ENCODE measurements at places on chromosomes 1 and 21. TPM values are rescaled to one million over a fixed set of nuclear protein-coding genes. Genes with fewer than 3 reads are reported as not detected.
A peak's percentile ranks its signal among the peaks of the same experiment; 100 is the strongest.

TFB2M gene
- 13.2 TPM for polyA plus RNA-seq

KCNK1 gene
- polyA plus RNA-seq, result 25.9 TPM

RGS13 gene
- 1.1 TPM for polyA plus RNA-seq

FAM163A gene
- 2.2 TPM for polyA plus RNA-seq

PGLYRP4 gene
- polyA plus RNA-seq, result not detected

ITGB2 gene
- 4.2 TPM for polyA plus RNA-seq

IQCC gene
- 1.5 TPM for polyA plus RNA-seq

MEGF6 gene
- polyA plus RNA-seq, result 21.9 TPM

RCAN3 gene
- polyA plus RNA-seq, result 6.4 TPM

LCE1B gene
- polyA plus RNA-seq, result not detected

SELENON gene
- polyA plus RNA-seq, result 39.5 TPM

MRPL37 gene
- 91.6 TPM for polyA plus RNA-seq

- DNase-seq, result no peak
Observed at GRCh38 chr21:42830456-42831455, 48.6 kb downstream of the WDR4 start.

- no peak for DNase-seq
Observed at GRCh38 chr1:235261243-235261642, 66.7 kb downstream of the ARID4B start.

DNA sequence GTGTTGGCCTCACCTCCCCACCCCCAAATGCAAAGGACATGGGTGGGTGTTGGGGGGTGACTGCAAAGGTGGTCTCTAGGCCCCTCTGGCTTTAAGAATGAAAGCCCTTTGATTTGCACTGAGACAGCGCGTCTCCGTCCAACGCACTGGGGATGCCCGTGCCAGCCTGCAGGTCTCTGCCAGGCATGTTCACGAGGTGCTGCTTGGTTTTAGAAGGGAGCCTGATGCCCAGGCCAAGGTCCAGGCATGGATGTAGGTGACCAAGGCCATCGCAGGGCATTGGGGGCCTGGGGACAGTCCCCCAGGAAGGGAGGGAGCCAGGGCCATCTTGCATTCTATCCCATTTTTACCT is 363.6 kb upstream of the VAMP3 start:
- no peak for DNase-seq

DNA sequence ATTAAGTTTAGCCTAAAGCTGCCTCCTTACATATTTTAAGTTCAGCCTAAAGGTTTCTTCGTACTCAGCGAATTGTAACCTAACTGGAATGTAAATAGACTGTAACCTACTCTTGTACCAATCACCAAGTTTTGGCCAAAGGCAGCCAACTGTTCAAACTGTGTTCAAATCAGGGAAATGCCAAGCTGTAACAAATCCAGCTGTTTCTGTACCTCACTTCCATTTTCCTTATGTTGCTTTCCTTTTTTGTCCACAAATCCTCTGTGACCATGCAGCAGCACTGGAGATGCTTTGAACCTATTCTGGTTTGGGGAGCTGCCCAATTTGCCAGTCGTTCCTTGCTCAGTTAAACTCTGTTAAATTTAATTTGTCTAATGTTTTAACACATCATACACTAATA is 3.2 kb upstream of the APOBEC4 start:
- DNase-seq, result no peak

- DNase-seq, result no peak
Observed at GRCh38 chr21:30189773-30190172, 23.2 kb upstream of the CLDN17 start.

DNA sequence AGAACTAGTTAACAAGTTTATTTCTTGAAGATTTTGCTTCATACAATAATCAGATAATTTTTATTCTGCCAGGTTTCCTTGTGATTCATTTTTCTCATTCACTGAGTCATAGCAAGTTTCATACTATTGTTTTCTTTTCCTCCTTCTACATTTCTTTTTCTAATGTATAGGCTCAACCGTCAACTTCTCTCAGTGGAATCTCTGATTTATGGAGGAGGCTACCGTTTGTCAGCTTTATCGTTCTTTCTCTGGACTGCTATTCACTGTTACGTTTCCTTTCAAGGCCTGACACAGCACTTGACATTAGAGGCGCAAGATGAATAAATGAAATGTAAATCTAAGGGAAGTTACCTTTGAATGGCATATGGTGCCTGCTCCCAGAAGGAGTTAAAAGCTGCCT is 284.3 kb upstream of the NR5A2 start:
- no peak for DNase-seq

DNA sequence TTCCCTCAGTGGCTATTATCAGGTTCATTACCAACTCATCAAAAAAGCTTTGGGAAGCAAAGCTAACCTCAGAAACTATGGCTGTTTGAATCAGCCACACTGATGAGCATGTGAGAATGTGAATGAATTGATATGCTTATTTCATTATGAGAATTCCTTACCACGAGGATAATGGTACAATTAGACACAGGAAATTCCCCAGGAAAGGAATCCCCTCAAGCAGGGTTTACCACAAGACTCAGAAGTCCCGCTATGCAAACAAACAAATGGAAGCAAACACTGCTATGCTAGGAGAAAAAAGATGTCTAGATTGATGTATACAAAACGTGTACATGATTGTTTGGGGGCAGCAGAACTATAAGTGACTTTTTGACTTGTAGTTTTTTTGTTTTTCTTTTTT is 205.0 kb downstream of the HMCN1 start:
- DNase-seq, result no peak

DNA sequence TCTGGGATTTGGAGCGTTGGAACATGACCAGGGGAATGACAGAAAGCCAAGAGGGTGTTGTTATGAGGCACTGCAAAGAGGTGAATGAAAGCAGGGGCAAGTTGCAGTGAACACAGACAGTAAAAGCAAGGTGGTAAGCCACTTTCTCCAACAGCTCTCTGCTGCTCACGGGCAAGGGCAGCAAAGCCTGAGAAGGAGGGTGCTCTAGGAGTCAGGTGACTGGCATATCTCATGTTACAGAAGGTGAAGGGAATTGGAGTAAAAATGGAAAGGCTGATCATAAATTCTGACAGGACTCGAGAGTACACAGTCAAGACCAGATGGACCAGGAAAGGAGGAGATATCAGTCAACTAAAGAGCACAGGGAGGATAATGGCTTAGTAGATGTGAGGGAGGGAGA is 14.5 kb downstream of the VAV3 start:
- DNase-seq, result no peak

- DNase-seq, result no peak
Observed at GRCh38 chr1:162397039-162397448, 14.9 kb downstream of the SH2D1B start.

- peak; percentile 60 for DNase-seq
Observed at GRCh38 chr1:226589008-226589733, 40.6 kb downstream of the STUM start.

DNA sequence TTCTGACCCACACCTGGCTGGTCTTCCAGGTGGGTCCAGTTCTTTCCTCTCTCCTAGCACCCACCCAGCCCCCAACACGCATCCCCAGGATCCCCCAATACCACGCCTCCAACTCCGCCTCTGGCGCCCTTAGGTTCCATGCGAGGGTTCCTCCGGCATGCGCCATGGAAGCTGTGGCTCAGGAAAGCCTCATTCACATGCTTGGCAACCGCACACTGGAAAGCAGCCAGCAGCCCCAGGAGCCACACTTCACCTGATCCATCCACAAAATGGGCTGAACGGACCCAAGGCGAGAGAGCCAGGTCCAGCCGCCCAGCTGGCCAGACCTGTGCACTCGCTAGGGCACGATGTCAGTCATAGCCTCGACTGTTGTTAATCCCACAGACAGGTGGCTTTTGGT is 161.2 kb downstream of the PSMG1 start:
- no peak for DNase-seq

DNA sequence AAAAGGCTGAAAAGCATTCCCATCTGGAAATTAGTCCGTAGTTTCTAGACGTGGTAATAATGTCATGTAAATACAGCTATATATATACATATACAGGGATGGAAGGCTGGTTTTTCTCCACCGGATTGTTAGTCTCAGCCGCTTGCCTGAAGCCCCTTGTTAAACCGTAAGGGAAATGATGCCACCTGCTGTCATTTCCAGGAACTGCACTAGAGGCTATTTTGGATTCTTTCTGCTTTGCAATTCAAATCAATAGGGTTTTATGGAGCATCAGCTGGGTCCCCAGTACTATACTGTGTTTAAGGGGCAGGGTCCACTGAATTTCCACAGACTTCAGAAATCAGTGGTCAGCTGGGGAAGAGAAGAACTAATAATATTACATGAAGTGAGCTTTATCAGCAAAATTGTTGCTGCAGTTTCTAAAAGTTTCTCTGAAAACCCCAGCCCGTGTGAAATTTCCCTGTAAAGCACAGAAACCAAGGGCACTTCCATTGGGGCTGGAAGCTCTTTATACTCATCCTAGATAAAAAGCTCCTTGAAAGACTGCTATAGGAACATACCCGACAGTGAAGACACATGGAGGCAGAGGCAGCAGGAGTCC is 33.8 kb upstream of the MPZL1 start:
- peak; percentile 88 for DNase-seq

DNA sequence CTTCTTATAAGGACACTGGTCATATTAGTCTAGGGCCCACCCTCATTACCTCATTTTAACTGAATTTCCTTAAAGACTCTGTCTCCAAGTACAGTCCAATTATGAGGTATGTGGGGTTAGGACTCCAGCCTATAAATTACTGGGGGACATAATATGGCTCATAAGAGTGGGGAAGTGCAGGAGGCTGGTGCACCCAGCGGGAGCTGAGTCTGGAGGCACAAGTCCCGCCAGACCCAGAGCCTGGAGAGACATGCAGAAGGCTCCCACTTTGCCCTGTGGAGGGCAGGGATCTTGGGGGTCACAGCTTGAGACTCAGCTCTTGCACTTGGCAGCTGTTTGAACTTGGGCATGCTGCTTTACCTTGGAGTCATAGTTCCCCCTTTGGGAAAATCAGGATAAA is 250.4 kb downstream of the RHOU start:
- no peak for DNase-seq

DNA sequence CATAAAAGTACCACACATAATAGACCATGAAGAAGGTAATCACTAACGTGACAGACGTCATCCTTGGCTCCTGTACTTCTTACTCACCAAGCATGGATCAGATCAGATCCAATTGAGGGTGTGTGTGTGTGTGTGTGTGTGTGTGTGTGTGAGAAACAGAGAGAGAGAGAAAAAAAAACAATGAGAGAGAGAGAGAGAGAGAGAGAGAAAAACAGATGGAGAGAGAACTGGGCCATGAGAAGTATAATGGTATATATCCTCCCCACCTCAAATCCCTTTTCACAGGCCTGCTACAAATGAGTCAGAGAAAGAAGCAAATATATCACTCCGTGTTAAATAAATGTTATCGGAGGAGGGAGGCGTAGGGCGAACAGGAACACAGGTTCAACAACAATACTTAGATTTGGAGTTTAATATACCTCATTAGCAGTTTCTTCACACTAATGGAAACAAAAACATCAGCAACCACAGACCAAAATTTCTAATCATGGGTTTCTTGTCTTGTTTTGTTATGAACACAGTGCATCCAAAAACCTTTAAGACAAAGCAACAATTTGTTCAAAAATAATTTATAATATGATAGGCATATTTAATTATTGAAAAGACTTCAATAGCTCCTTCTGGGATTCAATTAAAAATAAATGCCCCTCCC is 45.3 kb downstream of the TIAM1 start:
- no peak for DNase-seq

- no peak for DNase-seq
Observed at GRCh38 chr1:242556759-242557158, 32.3 kb upstream of the PLD5 start.

GRCh38 chr1:164731161-164731876 is 172.3 kb downstream of the PBX1 start:
- DNase-seq, result no peak

DNA sequence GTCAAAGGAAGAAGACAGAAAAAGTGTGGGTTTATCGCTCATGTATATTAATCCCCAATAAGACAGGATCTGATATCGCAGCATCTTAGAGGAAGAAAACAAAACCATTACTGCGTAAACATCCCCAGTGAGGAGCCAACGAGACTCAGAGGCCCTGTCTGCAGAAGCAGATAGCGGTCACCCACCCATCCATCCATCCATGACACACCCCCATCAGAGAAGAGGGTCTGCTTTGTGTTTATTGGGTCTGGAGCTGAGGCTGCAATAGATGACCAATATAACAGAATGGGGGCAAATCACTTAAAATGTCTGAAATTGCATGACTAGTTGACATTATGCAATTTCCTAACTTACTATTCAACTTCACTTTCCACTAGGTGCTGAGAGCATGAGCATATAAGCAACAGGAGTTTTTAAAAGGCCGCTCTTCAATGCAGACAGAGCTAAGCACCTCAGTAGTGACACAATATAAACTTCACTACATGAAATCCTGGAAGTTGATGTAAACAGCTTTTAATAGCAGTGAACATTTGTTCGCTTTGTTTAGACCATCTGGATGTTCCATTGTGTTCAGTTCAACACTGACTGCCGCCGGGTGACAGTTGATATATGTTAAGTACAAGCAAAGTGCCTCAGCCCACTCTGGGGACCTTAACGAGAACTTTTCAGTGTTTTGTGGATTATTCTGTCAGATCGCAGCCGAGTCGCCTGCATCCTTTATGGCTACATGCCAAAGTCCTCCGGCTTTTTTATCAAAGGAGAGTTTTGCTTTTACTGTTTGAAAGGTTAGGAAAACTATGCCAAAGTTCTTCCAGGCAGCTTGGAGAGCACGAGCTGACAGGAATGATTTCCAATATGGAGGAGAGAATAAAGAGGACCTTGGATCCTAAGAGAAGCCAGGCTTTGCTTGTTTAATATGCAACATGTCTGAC is 167.5 kb downstream of the ZNF281 start:
- DNase-seq, result peak; percentile 48

DNA sequence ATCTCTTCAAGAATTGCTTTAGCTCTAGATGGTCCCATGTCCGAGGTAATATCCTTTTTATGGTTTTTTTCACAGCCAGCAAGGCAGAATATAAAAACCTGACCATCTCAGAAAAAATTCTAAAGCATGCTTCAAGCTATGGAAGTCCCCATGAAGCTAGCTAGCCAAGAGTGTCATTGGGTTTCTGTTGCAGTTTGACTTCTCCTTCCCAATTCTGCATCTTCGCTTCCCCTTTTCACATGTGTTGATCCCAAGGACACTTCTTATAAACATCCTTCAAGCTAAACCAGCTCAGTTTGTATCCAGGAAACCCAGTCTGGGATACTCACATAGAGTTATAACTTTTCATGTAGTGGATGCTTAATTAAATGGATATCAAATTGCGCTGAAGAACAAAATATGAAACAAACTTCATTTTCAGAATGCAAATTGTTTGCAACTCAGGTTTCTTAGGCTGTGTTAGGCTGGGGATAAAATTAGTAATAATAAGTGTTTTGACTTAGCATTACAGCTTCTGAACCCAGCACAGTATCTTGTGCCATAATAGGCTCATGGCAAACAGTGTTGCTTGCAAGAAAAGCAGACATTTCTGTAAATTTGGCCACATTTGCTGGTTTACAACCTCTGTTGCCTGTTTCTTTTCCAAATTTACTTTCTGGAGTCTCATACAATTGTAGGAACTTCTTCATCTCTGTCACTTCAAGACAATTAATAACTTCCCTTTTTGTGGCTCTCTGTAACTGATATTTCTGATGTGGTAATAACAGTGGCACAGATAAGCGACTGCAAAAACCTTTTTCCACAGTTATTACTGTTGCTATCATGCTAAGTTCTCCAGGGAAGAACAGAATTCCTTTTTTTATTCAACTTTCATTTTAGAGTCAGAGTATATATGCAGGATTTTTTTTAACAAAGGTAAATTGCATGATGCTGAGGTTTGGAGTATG is 53.2 kb downstream of the NCAM2 start:
- no peak for DNase-seq
